Activated CD8-positive, alpha-beta memory T cell treated with anti-CD3 and anti-CD28 coated beads for 36 hours (primary cell): ENCODE measurements at places on chromosomes 11 and 22. TPM values are rescaled to one million over a fixed set of nuclear protein-coding genes. Genes with fewer than 3 reads are reported as not detected.

Gene OR9Q1
- not detected for total RNA-seq

Gene P2RX3
- not detected for total RNA-seq

Gene MMP3
- not detected for total RNA-seq

Gene P2RY6
- total RNA-seq, result not detected

Gene GPHA2
- total RNA-seq, result not detected

Gene KIF18A
- total RNA-seq, result 13.5 TPM

Gene TPH1
- 0.38 TPM for total RNA-seq

Gene TRIM3
- total RNA-seq, result 6.6 TPM

Gene ALDH3B1
- total RNA-seq, result not detected

Gene C22orf42
- not detected for total RNA-seq
